SW 1271 (cell line): ENCODE measurements at places on chromosomes 4 and X.
A peak's percentile ranks its signal among the peaks of the same experiment; 100 is the strongest.

DNA sequence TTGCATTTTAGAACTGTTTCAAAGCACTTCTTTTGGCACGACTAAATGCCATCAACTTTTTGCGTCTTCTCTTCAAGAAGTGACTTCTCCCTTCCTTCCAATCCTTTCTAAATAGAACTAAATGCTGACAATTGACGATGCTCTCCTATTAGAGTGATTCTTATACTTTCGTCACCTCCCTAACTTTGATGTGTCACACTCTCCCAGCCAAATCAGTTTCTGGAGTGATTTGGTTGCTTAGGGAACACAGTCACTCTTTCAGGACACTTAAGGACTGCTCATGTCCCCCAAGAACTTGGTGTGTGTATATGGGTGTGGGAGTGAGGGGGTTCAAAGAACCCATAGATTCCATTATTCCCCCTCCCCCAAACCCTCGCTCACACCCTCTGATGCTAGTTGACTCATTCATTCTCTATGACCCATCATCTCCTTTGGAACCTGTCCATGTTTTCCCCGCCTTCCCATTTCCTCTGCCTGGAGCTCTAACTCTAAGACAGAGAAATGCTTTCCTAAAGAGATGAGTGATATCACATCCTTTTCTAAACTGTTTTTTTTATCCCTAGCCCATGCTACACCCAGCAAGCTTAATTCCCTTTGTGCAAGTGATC lies 26.8 kb upstream of the AREG start:
- DNase-seq, result peak; percentile 60

DNA sequence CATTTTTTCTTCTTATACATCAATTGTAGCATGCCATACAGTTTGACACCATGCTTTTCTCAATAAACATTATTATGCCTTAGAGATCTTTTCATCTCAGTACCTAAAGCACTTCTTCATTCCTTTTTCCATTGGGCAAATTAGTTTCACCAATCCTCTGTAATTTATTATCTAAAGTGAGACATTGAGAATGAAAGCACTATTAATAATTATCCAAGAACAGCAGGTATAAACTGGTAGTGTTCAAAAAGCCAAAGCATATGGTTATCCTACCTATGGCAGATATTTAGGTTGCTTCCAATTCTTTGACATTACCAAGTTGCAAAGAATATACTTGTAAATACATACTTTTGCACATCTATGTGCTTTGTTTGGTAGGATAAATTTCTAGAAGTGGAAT lies 15.6 kb downstream of the LAMTOR3 start:
- DNase-seq, result no peak

GRCh38 chrX:44422631-44423030 lies 79.2 kb upstream of the EFHC2 start:
- no peak for DNase-seq

- no peak for DNase-seq
Measured at GRCh38 chr4:878796-879728, 53.1 kb downstream of the GAK start.
